ENCODE measurements at places on chromosomes 12 and 14. TPM values are rescaled to one million over a fixed set of nuclear protein-coding genes. Genes with fewer than 3 reads are reported as not detected.

Gene C12orf50
- not detected for total RNA-seq

Gene BCAT1
- 17.6 TPM for total RNA-seq

Gene FOXM1
- total RNA-seq = 79.3 TPM

Gene TPH2
- total RNA-seq = not detected

Gene KRT83
- not detected for total RNA-seq

Gene ABCB9
- total RNA-seq = 3.6 TPM

Gene MTRFR
- 28.8 TPM for total RNA-seq

Gene RNASE1
- total RNA-seq = not detected

GRCh38 chr14:98955741-98956070, 316.3 kb downstream of the BCL11B start:
- DNase-seq = no peak

GRCh38 chr12:53623548-53624385, 2.4 kb downstream of the ATF7 start:
- no peak for DNase-seq

GRCh38 chr14:98175436-98175835, 1096.6 kb downstream of the BCL11B start:
- no peak for DNase-seq

DNA sequence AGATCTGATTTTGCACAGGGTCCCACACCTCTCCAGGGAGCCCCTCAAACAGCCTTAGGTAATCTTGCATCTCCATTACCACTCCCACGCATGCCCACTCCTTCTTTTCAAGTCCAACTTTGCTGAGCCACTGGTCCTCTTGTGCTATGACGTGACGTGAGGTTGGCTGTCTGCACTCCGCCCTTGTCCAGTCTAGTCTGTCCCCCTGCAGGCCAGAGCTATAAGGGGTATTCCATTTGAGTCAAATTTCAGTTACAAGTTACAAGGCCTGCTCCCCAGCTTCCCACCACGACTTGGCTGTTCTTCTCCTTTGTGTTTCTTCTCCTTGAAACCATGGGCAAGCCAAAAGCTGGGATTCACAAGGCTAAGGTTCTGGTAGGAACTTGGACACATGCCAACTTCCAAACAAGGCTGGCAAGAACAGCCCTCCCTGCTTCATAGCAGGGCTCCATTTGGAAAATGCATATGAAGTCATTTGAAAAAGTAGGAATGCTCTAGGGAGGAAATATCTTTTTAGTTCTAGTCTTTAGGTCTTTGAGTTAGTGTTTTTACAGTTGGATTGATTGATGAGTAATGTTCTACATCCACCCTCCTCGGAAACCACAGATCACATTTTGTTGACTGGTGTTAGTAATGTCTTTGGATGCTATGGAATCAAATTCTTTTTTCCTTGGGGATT, 49.1 kb downstream of the KCNA1 start:
- no peak for DNase-seq

DNA sequence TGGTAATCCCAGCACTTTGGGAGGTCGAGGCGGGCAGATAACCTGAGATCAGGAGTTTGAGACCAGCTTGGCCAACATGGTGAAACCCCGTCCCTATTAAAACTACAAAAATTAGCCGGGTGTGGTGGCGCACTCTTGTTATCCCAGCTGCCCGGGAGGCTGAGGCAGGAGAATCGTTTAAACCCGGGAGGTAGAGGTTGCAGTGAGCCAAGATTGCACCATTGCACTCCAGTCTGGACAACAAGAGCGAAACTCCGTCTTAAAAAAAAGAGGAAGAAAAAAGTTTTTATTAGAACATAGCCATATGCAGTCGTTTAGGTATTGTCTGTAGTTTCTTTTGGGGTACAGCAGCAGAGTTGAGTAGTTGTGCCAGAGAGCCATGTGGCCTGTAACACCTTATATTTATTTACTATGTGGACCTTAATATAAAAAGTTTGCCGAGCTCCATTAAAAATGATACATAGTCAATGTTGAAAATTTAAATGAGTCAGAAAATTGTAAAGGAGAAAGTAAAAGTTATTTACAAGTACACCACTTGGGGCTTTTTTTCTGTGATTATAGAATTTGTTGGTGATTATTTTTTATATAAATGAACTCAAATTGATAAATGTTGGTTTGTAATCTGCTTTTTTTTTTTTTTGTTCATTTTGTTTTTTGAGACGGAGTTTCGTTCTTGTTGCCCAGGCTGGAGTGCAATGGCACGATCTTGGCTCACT, 2.2 kb downstream of the ADIPOR2 start:
- no peak for DNase-seq

GRCh38 chr14:100731011-100731670, 4.4 kb downstream of the DLK1 start:
- no peak for DNase-seq

GRCh38 chr12:123097561-123098084, 53.3 kb downstream of the PITPNM2 start:
- no peak for DNase-seq

DNA sequence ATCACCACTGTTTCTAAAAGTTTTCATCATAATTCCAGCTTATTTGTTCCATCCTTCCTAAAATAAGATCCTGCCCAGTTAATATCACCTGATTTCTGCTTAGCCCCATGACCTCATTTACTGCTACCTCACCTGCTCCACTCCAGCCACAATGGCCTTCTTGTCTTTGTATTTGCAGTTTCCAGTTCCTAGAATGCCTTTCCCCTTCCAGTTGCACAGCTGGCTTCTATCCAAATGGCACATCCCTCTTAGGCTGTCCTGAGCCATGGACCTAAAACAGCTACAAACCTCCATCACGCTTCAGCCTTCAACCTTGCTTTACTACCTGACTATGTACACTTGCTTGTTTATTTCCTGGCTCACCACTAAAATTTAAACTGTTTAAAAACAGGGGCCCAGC, 6.5 kb upstream of the LGMN start:
- DNase-seq = no peak

GRCh38 chr14:94864387-94865195, 94.7 kb upstream of the GSC start:
- no peak for DNase-seq

DNA sequence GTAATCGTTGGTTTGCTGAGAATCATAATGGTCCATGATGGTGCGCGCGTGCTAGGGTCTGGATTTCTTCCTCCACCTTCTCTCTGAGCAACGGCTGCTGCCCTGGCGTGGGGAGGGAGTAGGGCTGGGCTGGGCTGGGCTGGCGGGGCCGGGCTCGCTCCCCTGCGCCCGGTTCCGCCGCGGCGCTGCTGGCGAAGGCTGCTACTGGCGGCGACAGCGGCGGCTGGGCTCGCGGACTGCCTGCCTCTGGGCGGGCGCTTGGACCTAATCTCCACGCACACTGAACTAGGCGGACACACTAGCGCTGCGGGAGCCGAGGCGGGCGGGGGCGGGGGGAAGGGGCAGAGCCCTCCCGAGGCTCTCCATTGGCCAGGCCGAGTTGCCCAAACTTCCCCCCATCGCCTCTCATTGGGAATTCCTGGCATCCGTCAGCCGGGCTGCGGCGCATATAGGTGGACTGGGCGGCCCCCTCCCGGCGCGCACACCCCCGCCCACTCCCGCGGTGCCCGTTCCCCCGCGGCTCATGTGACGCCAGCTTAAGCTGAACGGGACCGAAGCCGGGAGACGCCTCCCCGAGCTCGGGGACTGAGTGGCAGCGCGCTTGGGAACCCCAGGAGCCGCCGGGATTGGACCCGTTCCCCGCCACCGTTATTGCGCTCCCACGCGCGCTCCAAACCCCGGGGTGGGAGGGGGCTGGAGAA, at the start of gene ACTN1:
Gene ACTN1, minus strand, starts transcription at position 282 of the 701 bp plus-strand sequence. Its CDS starts 246 bp downstream, at position 36.
- DNase-seq = peak; percentile 85

GRCh38 chr14:72629534-72629933, 264.4 kb downstream of the DPF3 start:
- DNase-seq = no peak

- no peak for DNase-seq
These were observed 220.3 kb upstream of the ARID2 start for GRCh38 chr12:45509187-45509586.

GRCh38 chr12:115294453-115295133, 610.6 kb upstream of the TBX3 start:
- DNase-seq = no peak

- DNase-seq = peak; percentile 72
These were observed 101.0 kb downstream of the BEGAIN start for GRCh38 chr14:100486025-100486828.

- no peak for DNase-seq
These were observed 216.7 kb downstream of the MED13L start for GRCh38 chr12:116060764-116061163.

DNA sequence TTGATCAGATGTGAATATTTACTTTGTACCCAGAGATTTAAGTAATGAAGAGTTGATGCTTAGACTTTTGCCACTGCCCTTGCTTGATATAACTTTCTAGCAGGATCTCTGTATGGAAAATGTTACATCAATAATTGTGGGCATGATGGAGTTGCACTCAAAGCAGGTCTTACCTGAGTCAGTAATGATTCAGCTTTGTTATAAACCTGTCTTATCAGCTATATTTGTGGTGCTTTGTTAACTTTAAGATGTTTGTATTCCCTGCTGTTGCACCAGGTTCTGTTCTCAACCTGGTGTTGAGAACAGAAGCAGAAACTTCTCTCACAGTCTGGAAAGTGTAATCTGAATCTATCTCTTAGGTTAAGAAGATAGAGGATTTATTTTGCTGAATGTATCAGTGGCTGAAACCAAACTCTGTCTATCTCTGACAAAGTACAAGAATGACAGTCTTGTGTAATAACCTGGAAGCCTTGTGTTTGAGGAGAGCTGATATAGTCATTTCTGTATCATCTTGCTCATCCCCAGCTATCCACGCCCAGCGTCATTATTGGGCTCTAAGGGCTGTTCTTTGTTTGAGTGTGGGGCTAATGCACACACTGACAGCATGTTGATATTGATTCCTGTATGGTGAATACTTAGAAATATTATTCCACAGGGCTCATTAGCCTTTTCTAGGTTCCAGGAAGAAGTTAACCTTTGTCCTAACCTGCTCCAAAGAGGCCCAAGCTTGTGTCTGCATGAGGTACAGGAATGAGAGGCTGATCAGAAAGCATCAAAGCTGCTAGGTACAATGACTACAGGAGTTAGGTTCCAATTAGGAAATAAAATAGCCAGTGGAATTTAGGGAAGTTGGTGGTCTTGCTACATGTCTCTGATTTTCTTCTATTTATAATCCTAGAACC, 3.6 kb downstream of the AKAP6 start:
- DNase-seq = peak; percentile 49

- DNase-seq = no peak
These were observed 87.7 kb downstream of the GPR135 start for GRCh38 chr14:59377491-59377890.

DNA sequence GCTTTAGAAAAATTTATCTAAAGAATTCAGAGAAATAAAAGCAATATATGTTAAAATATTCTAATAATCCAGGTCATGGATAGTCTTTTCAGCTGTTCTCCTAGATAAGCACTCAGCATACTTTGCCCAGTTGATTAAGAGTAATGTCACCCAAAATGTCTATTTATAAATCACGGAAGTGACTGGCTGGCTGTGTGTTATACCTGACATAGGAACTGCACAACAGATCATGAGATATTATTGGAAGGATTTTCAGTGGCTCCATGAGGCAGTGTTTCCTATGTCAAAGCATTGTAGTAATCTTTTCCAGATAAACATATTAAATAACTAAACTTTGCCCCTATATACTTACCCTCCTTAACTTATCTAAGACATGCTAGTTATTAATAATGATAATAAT, 128.8 kb downstream of the ITPR2 start:
- no peak for DNase-seq

DNA sequence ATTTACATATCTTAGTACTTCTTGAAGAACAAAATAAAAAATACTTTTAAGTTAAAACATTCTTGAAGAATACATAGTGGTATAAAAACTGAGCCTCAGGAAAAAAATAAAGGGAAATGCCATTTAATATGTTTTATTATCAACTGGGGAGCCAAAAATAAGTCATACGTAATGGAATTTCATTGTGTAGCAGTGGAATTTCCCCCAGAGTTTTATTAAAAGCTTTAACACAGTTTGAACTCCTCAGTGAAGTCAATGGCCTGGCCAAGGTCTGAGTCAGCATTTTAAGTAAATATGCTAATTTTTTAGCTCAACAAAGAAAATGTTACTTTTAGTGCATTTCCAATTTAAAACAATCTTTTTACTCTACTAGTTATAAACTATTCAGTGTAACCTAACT, 350.1 kb upstream of the ATP2B1 start:
- no peak for DNase-seq

DNA sequence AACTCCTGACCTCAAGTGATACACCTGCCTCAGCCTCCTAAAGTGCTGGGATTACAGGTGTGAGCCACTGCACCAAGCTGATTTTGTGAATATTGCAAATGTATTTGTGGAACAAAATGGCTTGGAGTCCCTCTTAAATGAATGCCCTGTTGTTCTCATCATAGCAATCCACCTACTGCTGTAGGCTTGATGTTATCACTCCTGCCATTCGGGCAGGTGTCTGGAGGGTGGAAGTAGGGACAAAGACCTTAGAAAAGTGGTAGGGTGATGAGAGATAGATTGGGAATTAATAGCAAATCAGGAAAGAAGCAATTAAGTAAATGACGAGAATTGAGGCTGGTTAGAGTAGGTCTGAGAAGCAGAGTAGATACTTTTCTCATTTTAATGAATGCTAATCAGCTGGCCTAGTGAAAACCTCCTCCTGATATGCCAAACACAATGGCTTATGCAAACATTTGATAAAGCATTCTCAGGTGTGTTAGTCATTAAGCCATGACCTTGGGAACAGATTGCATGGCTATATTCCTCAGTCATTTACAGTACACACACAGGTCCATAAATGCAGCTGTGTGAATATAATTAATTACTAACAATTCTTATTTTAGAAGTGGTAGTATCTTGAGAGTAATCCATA, 60.5 kb upstream of the USP44 start:
- DNase-seq = no peak
